Astrocyte (in vitro differentiated cells and primary cell): ENCODE measurements at places on chromosomes 16 and 17. TPM values are rescaled to one million over a fixed set of nuclear protein-coding genes. Genes with fewer than 3 reads are reported as not detected.

The DLX3 gene
- 1.00 and 1.2 TPM in 2 replicates for total RNA-seq

- no peak overlapping the region for H3K4me3 ChIP-seq
- H3K36me3 ChIP-seq: no peaks in the 10 kb centered on the region
- DNase-seq: no peak
- no peak overlapping the region for H3K27ac ChIP-seq
- H3K4me1 ChIP-seq: no peaks in the 10 kb centered on the region
- H3K27me3 ChIP-seq: peaks cover 14% of the 10 kb centered on the region
These were observed 52.6 kb upstream of the ACSF3 start for GRCh38 chr16:89040861-89041570.

The ODAD4 gene
- 0.98 and 1.1 TPM in 2 replicates for total RNA-seq

The CCL17 gene
- not detected in 2 replicates for total RNA-seq

The AOC2 gene
- total RNA-seq: 4.1 and 5.0 TPM in 2 replicates

- no peak for DNase-seq
- H3K36me3 ChIP-seq: no peaks in the 10 kb centered on the region
- H3K27ac ChIP-seq: no peak overlapping the region
- H3K27me3 ChIP-seq: no peaks in the 10 kb centered on the region
- no peak overlapping the region for H3K4me3 ChIP-seq
These were observed 19.5 kb upstream of the GSE1 start for GRCh38 chr16:85593494-85594221.

The RBFOX1 gene
- total RNA-seq: 0.43 and 0.84 TPM in 2 replicates

- peak overlapping the region; percentile 23 for H3K4me3 ChIP-seq
- H3K36me3 ChIP-seq: no peaks in the 10 kb centered on the region
- DNase-seq: peak; percentile 60
- H3K27ac ChIP-seq: no peak overlapping the region
- no peaks in the 10 kb centered on the region for H3K27me3 ChIP-seq
These were observed 721 bp upstream of the WFIKKN2 start for GRCh38 chr17:50834429-50835300.
